ENCODE measurements at places on chromosomes 7 and 10.

- DNase-seq = no peak
Observed at GRCh38 chr7:100486753-100487446, 3.2 kb downstream of the NYAP1 start.

DNA sequence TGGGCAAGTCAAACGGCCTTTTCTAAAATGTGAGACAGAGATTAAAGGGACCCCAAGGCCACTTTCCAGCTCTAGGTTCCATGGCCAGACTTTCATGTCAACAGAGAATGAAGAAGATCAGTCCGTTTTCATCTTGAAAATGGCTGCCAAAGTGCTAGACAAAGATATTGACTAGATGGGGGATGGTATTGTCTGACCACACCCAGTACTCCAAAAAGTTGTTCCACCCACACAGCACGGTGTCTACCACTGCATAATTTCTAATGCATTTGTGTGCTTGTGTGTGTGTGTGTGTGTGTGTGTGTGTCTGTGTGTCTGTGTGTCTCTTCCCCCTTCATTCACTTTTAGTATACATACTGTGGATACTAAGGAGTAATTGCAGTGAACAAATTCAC lies 1.3 kb downstream of the COL1A2 start:
- DNase-seq = no peak

DNA sequence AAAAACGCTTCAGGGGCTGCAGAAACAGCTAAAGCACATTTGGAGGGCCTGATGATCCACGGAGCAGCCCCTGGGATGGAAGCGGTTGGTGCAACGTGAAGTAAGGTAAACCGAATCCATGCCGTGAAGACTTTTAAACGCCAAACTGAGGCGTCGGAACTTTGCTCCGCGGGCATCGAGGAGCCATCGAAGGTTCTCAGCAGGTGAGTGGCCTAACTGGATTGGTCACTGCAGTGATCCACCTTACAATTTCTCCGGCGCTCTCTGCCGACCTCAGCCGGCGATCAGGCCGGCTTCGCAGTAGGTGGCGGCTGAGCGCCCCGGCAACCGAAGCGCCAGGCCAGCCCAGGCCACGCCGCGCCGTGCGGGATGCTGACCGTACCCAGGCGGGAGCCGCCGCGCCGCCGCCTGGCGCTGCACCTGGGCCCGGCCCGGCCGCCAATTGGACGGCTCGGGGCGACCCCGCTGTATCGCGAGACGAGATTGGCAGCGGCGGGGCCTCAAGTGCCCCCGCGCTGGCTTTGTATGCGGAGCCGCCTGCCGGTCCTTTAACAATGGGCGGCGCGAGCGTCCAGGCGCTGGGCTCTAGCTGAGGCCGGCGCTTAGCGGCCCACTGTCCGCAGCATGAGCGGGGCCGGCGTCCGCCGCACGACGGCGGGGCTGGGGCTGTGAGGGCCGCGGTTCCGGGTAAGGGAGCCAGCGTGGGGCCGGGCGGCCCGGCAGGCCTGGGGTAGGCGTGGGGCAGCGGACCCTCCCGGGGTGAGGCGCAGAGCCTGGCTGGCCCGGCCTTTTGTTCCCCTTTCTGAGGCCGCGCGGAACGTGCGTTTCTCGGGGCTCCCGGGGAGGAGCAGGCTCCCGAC lies at the start of gene CCNJ:
CCNJ (plus strand) TSS at position 551 of the 860 bp plus-strand sequence. CDS start 811 bp downstream, outside the sequence.
- DNase-seq = peak; percentile 79

GRCh38 chr10:34826221-34826620 lies 11.1 kb upstream of the PARD3 start:
- no peak for DNase-seq

- no peak for DNase-seq
Observed at GRCh38 chr10:111972109-111972508, 211.5 kb downstream of the GPAM start.

DNA sequence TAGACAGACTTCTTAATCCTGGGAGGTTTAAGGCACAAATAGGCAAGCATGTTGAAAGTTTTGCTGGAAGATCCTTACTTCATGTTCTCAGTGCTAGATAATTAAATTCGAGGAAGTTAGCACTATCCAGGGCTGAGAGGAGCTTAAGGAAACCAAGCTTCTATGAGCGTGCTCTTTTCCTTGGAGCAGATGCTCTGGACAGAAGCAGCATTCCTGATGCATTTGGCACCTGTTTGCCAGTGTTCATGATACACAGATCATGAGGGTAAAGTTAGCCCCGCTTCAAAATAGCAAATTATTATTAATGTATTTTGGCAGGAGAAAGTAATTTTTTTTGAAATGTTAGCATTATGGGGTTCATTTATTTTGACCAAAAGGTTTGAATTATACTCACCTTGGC lies 9.4 kb downstream of the HDAC9 start:
- no peak for DNase-seq

DNA sequence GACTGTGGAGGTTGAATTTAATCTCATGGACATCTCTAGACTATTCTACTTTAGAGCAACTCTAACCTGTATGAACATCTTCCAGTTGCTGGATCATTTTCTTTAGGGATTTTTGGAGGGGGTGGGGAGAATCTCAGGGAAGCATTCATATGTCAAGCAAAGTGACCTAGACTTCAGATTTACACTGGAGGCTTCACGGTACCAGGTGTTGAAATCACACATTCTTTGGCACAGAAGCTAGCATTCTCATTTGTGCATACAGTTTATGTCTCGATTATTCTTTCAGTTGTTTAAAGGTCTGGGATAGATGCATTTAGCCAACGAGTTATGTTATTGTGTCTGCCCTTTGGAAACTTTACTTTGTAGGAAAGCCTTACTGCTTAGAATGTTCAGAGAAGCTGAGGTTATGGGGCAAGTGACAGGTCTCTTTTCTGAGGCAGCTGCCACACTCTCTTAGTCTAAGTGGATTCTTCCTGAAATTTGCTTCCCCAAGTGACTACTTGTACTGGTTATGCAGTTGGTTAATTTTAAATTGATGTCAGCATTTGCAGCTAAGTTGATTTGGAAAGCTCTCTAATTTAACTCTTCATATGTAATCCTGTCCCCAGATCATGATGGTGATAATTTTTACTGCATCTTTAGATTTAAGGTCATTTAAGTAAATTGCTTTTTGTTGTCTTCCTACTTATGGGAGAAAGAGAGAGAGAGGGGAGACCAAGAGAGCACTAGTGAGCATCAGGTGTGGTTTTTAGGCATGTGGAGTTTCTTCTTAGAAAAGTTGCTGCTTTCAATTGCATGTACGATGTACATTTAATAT lies 153.8 kb downstream of the PRKG1 start:
- no peak for DNase-seq

DNA sequence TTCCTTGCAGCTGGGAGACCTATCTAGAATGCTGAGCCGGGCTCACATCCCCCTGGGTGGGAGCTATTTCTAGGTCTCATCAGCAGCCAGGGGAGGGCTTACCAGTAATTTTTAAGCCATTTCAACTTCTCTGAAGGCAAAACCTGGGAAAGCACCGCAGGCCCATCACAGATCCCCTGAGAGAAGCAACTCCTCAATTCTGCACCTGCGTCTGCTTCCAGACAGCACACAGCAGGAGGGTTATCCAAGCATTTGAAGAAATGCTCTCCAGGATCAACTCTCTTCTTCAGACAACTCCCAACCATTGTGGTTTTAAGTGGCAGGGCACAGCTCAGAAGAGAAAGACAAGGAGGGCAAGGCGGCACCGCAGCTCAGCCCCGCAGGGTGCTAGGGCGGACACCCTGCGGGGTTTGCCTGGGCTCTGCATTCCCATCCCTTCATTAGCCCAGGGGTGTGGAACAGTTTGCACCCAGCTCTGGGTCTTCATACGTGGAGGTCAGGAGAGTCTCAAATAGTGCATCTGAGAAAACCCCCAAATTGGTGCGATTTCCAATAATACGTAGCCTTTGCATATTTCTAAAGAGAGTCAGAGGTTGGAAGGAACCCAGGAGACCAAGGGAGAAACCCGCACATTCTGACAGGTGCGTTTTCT lies 618.7 kb downstream of the DNAJB6 start:
- no peak for DNase-seq

GRCh38 chr7:100342765-100343164 lies 15.2 kb upstream of the PILRB start:
- no peak for DNase-seq

GRCh38 chr7:142025896-142026295 lies 30.2 kb downstream of the MGAM start:
- DNase-seq = no peak

DNA sequence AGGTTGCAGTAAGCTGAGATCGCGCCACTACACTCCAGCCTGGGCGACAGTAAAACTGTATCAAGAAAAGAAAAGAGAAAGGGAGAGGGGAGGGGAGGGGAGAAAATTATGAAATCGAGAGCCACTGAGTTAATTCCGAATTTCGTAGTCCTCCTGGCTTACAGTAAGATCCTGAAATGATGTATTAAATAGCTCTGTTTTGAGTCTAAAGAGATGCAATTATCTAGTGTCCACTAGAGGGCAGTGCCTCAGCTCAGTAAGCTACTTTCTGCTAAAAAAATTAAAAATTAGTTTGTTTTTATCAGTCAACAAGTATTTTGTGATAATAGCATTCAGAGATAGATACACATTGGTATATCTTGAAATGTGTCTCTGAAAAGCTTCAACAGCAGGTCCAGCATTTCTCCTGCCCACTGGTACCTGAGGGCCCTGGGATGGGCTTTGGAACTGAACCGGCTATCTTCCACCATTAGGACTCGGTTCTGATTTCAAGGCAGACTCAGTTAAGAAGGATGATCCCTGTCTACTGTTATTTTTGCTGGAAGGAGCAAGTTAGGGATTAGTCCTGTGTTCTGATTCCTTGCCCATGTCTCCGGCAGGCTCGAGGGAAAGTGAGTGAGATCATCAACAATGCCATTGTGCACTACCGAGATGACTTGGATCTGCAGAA lies 19.5 kb downstream of the TSPAN33 start:
- no peak for DNase-seq

DNA sequence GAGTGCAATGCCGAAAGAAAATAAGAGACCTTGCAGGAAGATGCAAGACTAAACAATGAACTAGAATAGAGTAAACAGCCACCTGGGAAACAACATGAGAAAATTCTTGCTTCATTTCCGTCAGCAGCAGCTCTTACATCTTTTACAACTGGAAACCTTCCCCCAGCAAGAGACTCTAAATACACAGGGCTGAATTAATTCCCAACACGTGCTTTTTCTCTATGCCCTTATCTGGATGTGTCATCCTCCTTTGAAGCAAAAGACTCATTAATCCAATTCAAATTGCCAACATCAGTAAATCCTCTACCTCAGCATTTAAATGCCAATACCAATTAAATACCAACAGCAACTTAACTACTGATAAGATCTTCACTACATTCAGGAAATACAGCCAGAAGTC lies 99.0 kb upstream of the PDE1C start:
- no peak for DNase-seq

DNA sequence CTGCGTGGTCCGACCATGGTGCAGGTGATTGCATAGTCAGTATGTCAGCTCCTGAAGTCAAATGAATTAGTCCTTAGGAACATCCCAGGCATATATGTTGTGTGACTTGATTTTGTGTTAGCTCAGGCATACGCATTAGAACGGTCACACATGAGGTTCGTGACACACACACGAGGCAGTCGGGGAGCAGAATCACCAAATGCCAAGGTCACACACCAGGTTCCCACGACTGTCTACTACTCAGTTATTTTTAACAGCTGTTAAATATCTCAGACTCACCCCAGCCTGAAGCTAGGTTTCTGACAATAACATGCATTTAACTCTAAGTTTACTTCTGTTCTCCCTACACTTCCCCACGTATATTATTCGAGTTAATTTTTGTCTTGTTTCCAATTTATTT lies 54.8 kb downstream of the DYNC2I1 start:
- DNase-seq = no peak

DNA sequence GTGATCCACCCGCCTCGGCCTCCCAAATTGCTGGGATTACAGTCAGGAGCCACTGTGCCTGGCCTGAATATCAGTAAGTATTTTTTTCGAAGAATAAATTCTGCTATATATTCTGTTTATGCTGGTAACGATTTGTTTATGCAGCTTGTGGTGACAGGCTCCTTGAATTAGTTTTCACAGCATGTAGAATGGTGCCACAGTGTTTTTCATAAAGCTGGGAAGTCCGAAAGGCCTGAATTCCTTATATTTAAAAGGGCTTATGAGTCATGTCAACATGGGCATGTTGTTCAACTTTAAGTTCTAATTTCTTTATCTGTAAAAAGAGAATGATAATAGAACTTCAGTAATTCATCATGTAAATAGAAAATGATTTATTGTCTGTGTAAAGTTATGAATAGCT lies 42.2 kb upstream of the WASL start:
- DNase-seq = no peak

DNA sequence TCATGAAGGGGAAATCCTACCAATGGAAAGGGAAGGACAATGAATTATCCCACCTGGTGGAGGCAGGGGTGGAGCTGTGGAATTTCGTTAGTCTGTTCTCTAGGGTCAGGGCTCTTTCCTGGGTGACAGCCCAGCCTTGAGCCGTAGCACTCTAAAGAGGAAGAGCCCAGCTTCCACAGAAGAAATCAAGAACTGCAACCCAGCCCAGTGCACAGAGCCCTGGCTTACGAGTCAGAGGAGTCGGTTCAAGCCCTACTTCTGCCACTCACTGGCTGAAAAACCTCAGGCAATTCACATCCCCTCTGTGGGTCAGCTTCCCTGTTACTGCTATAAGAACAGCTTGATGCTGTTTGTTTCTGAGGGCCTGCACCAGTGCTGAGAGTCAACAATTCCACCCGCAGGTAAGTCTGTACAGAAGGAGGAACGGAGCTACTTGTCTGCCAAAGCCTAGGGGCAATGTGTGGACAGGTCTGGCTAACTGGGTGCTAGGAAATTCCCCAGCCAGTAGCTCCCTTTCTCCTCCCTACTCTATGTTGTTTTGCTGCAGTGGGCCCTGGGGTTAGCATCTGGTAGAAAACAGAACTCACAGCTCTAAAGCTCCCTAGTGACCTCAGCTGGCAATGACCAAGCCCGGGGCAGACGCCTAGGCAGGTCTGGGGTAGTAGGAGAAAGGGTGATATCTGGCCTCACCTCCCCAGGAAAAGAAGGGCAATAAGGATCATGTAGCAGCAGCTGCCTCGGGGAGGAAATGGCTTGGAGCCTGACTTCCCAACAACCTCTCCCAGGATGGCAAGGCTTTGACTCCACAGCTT lies 3.3 kb downstream of the AVPI1 start:
- no peak for DNase-seq

GRCh38 chr7:37265006-37265405 lies 183.7 kb downstream of the ELMO1 start:
- DNase-seq = no peak

DNA sequence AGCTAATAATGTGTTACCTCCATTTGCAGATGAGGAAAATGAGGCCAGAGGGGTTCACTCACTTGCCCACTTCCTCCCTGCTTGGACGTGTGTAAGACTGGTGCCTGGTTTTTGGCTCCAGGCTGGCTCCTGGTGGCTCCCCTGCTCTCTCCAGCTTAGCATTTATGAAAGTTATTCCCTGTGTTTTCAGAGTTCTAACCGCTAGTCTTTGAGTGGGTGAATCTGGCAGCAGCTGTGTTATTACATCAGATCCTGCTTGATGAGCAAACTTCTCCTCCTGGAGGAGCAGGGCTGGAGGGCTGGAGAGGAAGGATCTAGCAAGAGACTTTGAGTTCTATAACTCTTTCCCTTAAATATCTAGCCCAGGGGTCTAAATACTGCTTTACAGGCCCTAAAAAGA lies 80.9 kb upstream of the AGBL3 start:
- no peak for DNase-seq

GRCh38 chr7:15719311-15719710 lies 32.8 kb upstream of the MEOX2 start:
- no peak for DNase-seq

Data from CD4-positive, alpha-beta T cell treated with Interleukin-6 at 100 ng/mL for 8 hours (primary cell).